AG08396 (cell line): ENCODE measurements at places on chromosomes 2 and 18.

DNA sequence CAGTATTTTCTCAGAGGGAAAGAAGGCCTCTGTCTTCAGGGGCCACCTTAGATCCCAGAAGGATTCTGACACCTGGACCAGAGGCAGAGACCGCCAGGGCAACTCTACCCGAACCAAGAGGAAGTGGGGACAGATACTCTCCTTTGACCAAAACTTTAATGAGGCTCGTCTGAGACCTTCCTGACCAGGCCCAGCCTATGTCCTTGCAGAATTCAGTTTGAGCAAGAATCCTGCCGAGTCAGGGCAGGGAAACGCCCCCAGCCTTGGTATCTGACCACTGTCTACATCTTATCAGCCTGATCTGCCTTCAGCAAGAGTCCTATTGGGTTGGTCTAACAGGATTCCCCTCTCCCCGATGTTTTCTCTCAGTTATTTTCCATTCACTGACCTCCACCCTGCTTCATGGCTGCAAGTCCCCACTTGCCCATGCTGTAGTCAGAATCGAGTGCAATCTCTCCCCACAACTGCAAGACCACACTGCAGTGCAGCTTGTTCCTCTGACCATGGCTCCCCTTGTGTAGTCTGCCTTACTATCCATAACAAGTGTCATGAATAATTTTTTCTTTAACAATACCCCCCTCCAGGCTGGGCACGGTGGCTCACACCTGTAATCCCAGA, 95.0 kb downstream of the MSH2 start:
- DNase-seq, result no peak

- no peak for DNase-seq
These were observed 76.4 kb downstream of the METTL4 start for GRCh38 chr18:2494921-2495320.

GRCh38 chr2:233858331-233858730, 4.0 kb upstream of the HJURP start:
- no peak for DNase-seq

DNA sequence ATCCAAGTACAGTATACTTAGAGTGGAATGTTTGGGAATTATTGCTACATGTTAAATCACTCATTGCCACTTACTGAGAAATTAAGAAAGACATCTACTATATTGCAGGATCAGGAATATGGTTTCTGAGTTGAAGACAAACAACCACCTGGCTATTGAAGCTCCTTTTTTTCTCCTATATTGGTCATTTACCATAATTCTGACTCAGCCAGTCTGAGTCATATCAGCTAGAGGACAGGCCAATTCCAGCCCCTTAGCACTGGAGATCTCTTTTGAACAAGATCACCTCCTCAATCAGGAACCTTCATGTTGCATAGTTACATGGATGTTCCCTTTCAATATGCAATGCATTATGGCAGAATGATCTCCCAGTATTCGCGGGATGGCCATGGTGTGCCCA, 42.7 kb upstream of the CDH19 start:
- no peak for DNase-seq

DNA sequence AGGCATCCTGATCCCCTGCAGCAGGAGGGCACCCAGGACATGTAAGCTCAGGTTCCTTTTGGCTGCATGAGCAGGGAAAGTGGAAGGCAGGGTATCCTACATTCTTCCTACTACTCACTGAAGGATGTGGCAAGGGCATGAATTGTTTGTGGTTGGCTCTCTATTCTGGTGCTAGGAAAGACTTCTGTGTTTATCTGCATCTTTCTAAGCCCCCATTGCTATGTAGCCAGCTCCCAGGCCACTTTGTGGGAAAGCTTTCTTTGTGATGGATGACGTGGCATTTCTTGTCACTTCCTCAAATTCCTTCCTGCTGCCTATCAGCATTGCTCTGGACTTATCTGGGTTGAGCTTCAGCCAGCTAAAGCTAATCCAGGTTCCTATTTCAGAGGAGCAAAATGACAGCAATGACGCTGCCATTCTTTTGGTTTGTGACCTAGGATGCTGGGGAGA, 46.2 kb downstream of the MEIS1 start:
- DNase-seq, result peak; percentile 23

- no peak for DNase-seq
These were observed 34.8 kb downstream of the LIPG start for GRCh38 chr18:49596687-49597086.

DNA sequence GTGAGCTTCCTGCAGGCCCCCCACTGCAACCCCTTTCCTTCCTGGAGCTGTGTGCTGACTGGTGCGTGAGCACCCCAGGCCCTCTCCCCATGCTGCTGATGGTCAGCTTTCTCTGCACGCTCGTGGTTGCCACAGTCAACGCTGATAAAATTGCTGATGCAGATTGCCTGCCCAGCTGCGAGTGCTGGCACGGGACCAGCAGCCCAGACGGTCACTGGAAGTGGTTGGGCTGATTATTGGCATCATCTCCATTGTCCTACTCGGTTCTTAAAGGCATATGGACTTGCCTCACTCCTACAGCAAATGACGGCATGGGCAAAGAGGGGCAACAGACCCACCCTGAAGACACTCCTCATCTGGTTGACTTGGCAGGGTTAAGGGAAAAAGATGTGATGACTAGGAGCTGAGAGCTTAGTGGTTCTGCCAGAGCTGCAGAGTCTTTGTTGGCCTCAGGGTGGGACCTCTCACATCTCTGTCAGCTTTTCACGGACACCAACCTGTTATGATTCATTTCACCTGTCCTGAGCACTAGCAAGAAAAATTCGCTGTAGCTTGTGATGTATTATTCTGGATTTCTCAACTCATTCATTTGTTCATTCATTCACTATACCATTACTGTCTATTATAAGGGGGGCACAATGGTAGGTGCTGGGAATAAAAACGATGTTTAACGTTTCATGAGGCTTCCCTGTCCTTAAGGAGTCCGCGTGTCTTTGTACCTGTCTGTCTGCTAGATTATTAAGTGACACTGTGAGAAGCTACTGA, 38.4 kb downstream of the PAX8 start:
- DNase-seq, result peak; percentile 90

DNA sequence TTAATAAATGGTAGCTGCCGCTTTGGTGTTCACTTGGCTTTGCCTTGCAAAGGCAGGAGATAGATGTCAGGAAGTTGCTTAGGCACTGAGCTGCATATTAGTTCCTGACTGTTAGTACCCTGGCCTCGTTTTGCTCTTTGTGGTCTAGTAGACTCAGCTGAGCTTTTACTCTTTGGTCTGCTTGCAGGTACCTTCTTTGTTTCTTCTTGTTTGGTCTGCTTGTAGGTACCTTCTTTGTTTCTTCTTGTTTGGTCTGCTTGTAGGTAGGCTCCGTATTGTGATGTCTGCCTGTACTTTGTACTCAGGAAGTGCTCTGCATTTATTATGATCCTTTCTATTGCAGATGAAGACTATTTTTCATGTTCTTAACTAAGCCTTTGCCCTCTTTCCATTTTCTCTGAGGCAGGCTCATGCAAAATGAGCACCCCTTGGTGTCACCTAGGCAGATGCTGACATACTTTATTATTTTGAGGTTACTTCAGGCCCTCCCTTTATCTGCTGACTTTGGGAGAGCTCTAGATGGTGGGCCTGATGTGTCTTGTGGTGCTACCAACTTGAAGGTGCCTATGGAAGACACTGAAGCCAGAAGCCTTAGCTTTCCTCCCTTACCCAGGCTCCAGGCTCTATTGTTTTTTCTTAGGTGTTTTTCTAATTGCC, 6.0 kb downstream of the RPIA start:
- no peak for DNase-seq

- DNase-seq, result peak; percentile 36
These were observed 241.8 kb upstream of the RAB12 start for GRCh38 chr18:8367217-8367988.

DNA sequence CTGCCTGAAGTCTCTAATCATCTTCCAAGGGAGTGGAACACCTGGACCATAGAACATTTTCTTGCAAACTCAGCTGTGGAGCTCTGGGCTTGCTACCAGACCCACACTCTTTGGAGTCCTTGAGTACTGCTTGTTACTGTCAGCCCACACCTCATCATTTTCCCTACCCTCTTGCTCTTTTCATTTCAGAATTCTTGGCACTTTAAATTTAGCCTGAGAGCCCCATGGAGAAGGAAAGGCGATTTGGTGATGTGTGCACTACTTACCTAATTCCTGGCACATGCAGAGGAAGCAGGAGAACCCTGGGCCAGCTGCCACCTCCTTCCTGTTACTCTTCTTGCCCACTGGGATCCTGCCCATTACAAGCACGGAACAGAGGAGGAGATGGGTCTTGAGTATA, 31.7 kb downstream of the TMEM178A start:
- DNase-seq, result no peak

DNA sequence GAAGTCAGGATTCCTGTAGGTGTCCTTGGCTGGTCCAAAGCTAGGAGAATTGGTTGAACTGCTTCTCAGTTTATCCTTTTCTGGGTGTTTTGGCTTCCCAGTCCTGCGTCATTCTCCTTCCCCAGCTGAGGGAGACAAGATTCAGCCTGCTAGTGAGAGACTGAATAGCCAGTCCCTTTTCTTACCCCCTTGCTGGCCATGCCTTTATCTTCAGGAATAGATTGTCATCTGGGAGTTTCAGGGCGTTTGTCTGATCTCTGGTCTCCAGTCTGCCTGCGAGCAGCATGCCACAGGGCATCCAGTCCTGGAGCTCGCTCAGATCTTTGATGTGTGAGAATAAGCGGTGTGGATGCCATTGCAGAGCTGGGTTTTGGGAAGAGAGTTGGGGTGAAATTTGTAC, 5.8 kb downstream of the MYO1B start:
- DNase-seq, result no peak

- DNase-seq, result no peak
These were observed 208.1 kb upstream of the RND3 start for GRCh38 chr2:150695451-150696135.

GRCh38 chr2:88693911-88694414, 2.5 kb downstream of the RPIA start:
- DNase-seq, result no peak

DNA sequence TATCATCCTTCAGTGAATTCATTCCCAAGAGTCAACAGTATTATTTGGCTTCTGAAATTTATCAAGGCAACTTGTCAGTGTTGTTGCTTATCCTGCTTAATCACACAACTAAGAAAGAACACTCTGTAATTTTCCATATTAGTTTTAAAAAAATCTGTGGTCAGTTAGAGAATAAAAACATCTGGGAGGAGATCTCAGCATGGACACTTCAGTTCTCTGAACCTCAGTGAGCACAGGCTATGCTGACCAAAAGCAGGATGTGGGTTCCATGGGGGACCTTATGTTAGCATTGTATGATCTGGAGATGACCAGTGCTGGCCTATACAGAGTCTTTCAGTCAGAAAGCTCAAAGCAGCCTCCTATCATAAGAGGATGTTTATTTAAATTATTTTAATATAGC, 79.1 kb upstream of the KLHL14 start:
- no peak for DNase-seq

DNA sequence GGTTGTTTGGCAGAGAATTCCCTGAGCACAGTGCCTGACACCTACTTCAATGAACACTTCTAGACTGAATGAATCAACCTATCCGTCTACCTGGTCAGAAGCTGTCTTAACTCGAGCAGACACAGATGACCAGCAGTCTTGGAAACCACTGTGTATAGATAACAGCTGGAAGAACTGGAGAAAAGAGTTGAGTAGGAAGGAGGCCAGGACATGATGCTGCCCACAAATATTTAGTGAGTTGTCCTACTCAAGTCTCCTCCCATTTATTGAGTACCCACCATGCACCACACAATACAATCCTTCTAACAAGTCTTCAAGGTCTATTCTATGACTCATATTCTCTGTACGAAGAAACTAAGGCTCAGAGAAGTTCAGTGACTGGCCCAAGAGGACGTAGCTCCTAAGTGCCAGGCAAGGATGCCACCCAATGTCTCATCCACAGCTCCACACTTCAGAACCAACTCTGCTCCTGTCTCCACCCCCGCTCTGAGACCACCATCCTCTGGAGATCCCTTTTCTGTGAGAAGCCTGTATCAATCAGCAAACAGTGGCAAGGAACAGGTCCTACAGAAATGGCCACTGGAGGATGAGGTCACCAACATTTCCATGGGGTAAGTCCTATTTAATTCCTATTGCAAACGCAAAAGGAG, 62.2 kb downstream of the GALNT14 start:
- DNase-seq, result no peak

DNA sequence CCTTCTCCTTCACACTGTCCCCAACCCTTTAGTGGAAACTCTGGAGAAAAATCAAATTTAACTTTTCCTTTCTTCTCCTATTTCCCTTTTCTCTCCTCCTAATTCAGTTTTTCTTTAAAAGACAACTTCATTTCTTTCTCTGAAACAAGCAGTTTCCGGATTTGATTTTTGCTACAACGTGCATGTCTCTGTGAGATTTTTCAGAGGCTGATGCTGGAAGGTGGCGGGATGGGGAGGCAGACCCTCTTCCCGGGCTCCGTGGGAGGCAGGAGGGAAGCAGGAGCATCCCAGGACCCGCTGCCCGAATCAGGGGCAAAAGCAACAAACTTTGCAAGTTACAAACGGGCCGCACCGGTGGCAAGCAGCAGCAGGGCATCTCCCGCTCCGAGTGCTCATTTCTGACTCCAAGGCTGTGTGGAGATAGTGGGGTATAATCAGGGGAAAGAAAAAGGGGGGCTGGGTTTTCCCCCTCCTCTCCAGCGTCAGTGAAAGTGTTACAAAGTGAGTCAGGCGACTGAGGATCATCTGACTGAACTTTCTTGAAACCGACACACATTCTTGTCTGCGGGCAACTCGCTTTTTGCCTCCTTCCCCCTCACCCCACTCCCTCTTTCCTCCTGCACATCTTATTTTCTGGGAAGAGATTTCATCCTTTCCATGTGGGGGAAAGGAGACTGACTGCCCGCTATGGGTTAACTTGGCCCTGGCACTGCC, 6.4 kb downstream of the ZEB2 start:
- no peak for DNase-seq

GRCh38 chr2:144132357-144132756, 387.6 kb downstream of the ZEB2 start:
- DNase-seq, result peak; percentile 10

DNA sequence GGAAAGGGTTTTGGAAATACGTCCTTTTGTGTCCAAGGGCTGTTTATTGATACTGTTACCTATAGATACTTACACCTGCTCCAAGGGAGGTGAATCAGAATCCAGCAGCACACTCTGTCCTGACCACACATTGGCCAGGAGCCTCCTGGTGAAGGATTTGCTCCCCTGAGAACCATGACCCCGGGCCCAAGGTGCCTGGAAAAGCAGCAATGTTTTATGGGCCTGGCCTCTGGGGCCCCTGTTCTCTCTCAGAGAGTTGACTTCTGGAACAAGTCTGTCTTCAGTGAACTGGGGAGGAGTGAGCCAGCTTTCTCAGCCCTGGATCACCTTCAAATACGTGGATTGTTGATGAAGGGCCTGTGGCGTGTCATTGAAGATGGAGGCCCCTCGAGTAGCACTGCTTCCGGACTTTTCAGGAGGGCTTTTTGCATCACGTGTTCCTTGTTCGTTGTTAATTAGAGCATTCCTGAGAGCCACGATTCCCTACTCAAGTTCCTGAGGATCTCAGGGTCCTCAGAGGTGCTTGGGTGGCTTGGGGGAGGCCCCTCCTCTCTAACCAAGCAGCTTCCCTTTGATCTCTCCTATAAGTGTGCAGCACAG, 78.5 kb upstream of the RPL31 start:
- DNase-seq, result no peak
